CD4-positive, alpha-beta T cell treated with Interferon alpha-2 for 1 hour (primary cell): ENCODE measurements at places on chromosomes 1 and 21.

GRCh38 chr1:191432817-191433216 is 725.4 kb upstream of the RGS18 start:
- no peak for DNase-seq

GRCh38 chr1:39828734-39829133 is 40.1 kb upstream of the BMP8B start:
- no peak for DNase-seq

GRCh38 chr1:46010611-46011010 is 121.8 kb downstream of the PIK3R3 start:
- no peak for DNase-seq

GRCh38 chr1:6601923-6602668 is 573 bp downstream of the KLHL21 start:
- no peak for DNase-seq

DNA sequence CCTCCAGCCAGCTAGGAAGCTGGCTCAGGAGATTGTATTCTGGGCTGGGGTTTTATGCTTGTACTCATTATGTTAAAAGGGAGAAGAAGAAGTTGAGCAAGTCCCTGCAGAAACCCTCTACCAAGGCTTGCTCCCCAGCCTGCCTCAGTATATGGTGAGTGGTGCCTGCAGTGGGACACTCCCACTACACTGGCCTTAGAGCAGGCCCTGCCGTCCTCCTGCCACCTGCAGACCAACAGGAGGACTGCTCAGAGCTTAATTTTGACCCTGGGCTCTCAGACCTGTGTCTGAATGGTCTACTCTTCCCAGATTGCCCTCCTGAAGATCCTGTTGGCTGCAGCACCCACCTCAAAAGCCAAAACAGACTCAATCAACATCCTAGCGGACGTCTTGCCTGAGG is 13.0 kb downstream of the STRIP1 start:
- no peak for DNase-seq

GRCh38 chr1:91651243-91651642 is 150.6 kb downstream of the CDC7 start:
- DNase-seq, result no peak

DNA sequence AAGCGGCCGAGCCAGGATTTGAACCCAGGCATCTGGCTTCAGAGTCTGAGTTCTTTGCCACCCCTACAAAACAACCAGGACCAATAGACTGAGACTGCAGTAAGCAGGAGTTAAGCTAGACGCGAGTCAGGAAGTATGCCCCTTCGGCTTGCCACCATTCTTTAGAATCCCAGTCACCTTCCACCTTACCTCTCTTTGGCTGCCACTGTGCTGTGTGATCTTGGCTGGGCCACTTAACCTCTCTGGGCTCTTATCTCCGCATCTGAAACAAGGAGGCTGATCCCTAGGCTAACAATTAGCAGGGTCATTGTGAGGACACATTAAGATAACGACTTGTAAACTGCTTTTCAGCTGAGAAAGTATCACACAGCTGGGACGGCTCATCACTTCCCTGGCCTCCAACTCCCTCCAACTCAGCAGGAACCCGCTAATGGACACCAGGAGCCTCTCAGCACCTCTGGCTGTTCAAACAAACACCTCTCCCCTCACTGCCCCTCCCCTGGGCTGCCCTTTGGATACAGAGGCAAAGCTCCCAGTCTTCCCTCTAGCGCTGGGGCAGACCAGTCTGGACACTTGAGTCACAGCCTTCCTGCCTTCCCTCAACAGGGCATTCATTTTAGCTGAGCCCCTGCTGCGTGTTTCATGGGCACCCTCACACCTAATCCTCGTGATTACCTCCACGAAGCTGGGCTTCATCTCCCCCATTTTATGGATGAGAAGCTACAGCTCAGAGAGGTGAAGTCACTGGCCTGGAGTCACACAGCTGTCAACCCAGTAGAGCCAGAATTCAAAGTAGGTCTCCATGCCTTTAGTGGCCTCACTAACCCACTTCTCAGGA is 83.2 kb downstream of the CAMK2N1 start:
- DNase-seq, result no peak

- no peak for DNase-seq
Observed at GRCh38 chr21:46078322-46078977, 19.5 kb upstream of the COL6A2 start.

DNA sequence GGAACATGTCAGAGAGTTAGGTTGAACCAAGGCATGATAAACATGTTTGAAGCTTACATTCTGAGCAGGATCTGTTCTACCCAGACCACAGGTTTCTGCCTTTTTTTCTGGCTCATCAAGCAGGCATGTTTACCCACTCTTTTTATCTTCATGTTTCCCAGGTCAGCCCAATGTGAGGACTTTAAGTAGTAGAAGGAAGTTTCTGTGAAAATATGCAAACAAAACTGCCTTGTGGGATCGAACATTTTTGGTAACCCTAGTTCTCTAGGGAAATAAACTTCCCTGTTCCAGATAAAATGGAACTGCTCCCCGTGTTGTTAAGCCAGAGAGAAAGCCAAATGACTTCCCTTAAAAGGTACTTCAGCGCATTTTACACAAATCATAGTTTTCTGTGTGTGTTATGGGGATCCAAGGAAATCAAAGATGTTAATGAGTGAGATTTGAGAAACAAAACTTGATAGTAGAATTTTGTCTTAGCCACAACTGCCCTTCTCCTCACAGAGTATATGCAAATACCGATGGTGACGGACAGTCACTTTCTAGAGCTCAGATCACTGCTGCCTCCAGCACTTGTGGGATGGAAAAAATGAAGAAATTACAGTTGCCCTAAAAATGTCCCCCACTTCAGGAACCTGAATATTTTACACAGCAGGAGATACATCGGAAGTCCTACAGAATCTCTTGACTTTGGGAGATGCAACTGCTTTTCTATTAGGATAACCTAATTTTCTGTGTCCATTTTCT is 765 bp upstream of the HIPK1 start:
- no peak for DNase-seq

- no peak for DNase-seq
Observed at GRCh38 chr1:40397258-40397657, 23.7 kb downstream of the SMAP2 start.

DNA sequence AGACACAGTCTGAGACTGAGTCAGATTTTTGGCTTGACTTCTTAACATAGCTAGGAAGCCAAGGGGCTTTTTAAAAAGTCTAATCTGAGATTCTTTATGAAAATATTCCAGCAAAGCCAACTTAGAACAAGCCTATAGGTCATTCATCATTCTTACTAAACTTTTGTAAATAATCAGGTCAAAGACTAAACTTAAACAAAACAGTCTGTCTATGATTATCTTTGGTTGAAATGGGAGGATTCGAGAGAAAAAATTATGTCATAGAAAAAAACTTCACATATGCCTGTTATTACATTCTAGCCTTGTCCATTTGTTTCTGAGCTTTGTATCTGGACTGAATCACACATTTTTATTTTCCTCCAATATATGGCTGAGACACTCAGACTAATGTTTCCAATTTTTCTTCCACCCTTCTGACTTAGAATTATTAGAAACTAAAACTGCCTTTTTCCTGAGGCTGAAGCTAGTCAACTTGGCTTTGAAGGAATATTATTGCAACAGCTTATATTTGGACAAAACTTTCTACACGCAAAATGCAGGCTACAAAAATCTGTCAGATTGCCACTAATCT is 83.3 kb downstream of the ETS2 start:
- no peak for DNase-seq

DNA sequence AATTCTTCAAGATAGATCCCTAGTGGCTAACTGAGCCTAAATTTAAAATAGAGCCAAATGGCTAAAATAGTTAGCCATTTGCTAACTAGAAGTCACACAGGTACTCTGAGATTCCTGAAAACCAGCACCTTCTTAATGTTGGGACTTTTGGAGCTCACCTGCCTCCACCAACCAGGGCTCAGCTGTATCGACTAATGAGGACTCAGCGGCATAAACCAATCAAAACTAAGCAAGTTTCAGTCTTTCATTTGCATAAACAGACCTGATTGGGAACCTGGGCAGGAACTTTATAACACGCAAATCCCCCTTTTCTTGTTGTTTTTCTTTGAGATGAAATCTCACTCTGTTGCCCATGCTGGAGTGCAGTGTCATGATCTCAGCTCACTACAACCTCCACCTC is 28.5 kb downstream of the TNFRSF9 start:
- no peak for DNase-seq
